Stimulated activated CD4-positive, alpha-beta T cell treated with anti-CD3 and anti-CD28 coated beads, Interleukin-1b, Interleukin-23, amount 100 ng/mL, for 1 hour (primary cell): ENCODE measurements at places on chromosomes 5 and 9.

GRCh38 chr9:93576258-93577077, at the start of gene PHF2:
PHF2 (plus strand) TSS chr9:93576584; CDS start chr9:93576774, 190 bp downstream.
- DNase-seq = no peak

DNA sequence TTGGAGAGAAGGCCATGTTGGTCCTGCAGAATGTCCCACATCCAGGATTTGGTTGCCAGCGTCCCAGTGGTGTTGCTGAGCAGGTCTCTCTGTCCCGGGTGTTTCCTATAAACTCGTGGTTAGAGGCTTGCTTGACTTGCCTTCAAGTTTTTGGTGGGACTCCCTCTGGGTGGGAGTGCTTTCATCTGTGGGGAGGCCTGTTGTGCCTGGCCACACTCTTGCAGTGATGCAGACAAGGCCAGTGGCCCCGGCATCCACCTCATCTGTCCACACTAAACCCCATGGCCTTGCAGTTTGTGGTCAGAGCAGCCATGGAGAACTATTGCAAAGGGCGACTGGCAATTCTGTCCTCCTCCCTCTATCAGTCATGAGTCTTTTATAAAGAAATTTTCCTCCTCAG, 71.8 kb downstream of the PHF2 start:
- no peak for DNase-seq

GRCh38 chr5:141513627-141514329, 24.9 kb downstream of the PCDHGC5 start:
- no peak for DNase-seq

GRCh38 chr5:88483964-88484672, 215.5 kb upstream of the TMEM161B start:
- DNase-seq = no peak

- DNase-seq = no peak
Measured at GRCh38 chr5:143106174-143106573, 297.3 kb downstream of the NR3C1 start.

- no peak for DNase-seq
Measured at GRCh38 chr9:36867672-36868471, 166.2 kb downstream of the PAX5 start.

- no peak for DNase-seq
Measured at GRCh38 chr9:69322256-69322655, 2.8 kb upstream of the ENTREP1 start.

DNA sequence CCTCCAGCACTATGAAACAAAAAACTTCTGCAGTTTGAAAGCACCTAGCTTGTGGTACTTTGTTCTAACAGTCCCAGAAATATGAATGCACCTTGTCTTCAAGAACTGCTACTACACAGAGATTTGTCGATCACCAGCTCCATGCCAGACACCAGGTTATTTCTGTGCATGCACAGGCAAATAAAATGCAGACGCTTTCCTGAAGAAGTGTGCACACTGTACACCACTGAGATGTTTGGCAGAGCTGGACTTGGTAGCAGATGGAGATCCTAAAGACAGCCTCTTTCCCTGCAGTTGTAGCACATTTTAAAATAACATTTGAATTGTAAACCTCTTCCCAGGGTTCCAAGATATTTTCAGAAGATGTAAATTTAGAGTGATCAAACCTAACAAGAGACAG, 730.0 kb downstream of the MTRR start:
- DNase-seq = no peak

- no peak for DNase-seq
Measured at GRCh38 chr5:360257-361027, 38.9 kb downstream of the AHRR start.

GRCh38 chr5:80254767-80255430, 949 bp downstream of the SERINC5 start:
- DNase-seq = no peak

GRCh38 chr9:34636791-34637355, 714 bp downstream of the SIGMAR1 start:
- no peak for DNase-seq

DNA sequence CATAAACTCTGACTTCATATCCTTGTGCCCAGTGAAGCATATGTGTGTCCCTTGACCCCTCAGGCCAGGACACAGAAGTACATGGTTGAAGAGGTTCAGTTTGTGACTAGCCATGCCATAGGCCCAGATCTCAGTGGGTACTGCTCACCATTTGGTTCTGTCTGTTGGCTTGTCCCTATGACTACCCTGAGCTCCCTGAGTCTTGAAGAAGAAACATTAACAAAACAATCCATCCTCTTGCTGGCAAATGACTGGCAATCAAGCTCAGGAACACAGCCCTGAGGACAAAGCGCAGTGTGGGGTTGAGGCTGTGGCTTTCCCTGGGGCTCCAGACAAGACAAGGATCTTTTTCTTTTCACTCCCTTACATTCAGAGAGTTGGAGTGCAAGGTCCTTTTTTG, 46.3 kb downstream of the TNFAIP8 start:
- DNase-seq = no peak

GRCh38 chr9:127954831-127955293, 17.2 kb upstream of the DPM2 start:
- DNase-seq = no peak

- no peak for DNase-seq
Measured at GRCh38 chr9:131703697-131704096, 36.2 kb downstream of the RAPGEF1 start.

GRCh38 chr5:16178745-16179372, 732 bp downstream of the MARCHF11 start:
- no peak for DNase-seq

DNA sequence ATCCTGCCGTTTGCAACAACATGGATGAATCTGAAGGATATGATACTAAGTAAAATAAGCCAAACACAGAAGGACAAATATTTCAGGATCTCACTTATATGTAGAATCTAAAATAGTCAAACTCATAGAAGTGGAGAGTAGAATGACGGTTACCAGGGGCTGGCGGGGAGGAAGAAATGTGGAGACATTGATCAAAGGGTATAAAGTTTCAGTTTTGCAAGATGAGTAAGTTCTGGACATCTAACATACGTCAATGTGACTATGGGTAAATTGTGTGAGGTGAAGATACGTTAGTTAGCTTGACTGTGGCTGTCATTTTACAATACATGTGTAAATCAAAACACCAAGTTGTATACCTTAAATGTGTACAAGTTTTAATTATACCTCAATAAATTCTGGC, 200.3 kb downstream of the SNX18 start:
- DNase-seq = no peak

- no peak for DNase-seq
Measured at GRCh38 chr9:91349115-91349555, 12.6 kb downstream of the AUH start.

GRCh38 chr9:14350754-14351153, 36.8 kb upstream of the NFIB start:
- no peak for DNase-seq

DNA sequence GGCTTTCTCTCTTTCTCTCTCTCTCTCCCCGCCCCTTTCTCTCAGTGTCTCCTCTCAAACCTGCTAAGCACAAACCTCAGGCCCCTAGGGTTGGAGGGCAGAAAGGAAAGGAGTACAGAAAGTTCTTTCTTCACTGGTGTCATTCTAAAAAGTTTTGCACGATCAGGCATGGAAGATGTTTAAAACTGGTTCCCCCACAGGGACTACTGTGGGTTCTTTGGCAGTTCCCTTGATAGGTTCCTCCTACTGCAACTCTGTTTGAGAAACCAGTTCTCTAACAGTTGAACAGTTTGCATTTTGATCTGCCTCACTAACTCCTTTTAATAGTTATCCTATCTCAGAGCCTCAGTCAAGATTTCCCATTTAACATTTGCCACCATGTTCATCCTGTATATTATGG, 82.9 kb downstream of the CDO1 start:
- no peak for DNase-seq

DNA sequence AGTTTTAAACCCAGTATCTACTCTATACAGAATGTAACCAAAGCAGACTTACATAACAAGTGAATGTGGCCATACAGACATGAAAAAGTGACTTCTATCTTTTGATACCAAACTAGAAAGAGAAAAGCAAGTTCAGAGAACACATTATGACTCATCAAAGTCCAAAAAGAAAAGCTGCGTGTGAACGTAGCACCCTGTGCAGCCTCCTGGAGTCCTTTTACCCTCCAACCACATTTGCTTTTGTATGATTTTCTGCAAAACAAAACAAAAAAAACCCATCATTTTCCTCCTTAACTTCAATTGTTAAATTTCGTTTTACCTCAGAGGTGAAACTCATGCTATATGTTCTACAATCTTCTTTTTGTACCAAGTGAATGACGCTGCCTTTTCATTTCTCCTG, 2.8 kb upstream of the SMARCA2 start:
- no peak for DNase-seq

- no peak for DNase-seq
Measured at GRCh38 chr5:123732257-123732656, 220.3 kb downstream of the CSNK1G3 start.

DNA sequence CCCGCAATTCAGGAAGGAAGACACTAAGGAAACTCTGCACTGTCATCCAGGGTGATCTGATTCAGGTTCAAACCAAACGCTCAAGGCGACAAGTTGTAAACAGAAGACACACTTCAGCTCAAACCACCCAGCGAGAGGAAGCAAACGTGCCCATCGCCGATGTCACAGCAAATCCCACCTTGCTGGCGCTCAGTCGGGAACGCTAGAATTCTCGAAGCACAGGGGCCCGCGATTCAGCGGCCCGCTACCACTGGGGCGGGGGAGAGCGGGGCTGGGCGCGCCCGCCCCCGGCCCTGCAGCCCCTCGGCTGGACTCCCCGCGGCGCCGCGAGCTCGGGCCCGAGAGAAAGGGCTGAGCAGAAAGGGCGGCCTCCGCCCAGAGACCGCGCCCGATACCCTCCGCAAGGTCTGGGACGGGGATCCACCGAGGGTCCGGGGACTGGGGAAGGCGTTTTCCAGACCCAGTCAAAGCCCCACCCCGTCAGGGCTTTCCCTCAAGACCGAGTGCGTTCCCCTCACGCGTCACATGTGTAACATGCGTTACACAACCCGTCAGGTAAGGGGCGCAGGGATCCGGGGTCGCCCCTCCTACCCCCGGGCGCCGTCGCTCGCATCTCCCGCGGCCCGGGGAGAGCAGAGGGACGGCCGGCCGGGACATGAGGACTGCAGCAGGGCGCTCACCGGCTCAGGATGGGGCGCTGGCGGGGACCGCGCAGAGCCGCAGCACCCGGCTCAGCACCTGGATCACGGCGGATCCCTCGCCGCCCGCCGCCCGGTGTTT, 469 bp downstream of the AGTPBP1 start:
- DNase-seq = peak; percentile 15

- no peak for DNase-seq
Measured at GRCh38 chr5:16417398-16418074, 48.1 kb downstream of the ZNF622 start.

- DNase-seq = no peak
Measured at GRCh38 chr9:78001946-78002731, 29.5 kb downstream of the GNAQ start.

- no peak for DNase-seq
Measured at GRCh38 chr5:60161340-60161934, 267.9 kb upstream of the PDE4D start.

DNA sequence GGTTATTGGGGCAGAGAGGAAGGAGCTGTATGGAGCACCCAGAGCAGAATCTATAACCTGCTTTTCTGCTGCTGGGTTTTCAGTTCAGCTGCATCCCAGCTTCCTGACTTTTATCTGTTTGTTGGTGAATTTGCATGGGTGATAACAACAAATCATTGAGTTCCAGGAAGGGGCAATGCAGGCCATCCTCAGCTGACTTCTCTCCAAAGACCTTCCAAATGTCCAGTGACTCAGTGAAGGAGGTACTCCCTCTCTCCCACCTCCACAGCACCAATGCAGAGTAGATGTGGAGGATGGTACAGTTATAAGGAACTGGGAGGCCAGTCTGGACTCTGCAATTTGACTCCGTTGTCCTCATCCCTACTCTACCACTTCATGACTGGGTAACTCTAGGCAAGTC, 1.6 kb upstream of the TXN start:
- no peak for DNase-seq

- DNase-seq = no peak
Measured at GRCh38 chr9:132141344-132141947, 20.4 kb upstream of the NTNG2 start.

- no peak for DNase-seq
Measured at GRCh38 chr9:76733096-76733495, 31.1 kb upstream of the PCA3 start.

GRCh38 chr9:127598839-127599549, 13.1 kb upstream of the STXBP1 start:
- DNase-seq = no peak

DNA sequence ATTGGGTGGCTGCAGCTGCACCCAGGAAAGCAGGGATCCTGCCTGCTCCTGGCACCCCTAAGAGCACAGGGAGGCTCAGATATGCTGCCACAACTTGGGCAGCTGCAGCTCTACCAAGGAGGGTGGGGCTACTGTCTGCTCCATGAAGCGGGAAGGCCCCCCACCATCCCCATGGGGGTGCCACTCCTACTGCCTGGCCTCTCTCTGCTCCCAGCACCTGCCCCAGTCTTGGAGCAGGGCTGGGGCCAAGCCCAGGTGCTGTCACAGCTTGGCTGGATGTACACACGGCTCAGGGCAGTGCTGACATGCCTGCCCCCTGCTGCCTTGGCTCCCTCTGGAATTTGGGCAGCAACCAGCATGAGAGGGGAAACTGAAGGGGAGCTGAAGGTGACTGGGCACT, 214.7 kb upstream of the PLPPR1 start:
- no peak for DNase-seq

- no peak for DNase-seq
Measured at GRCh38 chr9:116096853-116097252, 56.7 kb upstream of the PAPPA start.

DNA sequence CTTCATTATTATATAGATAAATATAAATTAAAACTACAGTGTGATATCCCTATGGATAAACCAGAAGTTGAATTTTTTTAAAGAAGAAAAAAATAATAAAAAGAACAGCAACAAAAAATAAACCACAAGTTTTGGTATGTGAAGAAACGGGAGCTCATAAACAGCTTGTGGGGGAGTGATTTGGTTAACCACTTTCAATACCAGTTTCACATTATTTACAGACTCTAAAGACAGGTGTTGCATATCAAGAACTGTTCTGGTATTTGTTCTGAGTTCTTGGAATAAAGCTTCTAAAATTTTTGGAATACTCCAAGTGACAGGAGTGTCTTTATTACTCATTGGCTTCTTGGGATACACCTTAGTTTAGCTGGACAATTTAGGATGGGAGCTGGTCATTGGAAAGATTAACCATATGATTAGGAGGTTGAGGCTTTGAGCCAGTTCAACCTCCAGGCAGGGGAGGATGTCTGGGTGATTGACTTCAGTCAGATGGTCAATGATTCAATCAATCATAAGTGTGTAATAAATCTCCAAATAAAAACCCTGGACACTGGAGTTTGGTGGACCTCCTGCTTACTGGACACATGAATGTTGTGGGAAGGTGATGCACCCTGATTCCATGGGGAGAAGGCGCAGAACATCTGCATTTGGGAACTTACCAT, 2223.1 kb upstream of the C9orf72 start:
- DNase-seq = no peak

DNA sequence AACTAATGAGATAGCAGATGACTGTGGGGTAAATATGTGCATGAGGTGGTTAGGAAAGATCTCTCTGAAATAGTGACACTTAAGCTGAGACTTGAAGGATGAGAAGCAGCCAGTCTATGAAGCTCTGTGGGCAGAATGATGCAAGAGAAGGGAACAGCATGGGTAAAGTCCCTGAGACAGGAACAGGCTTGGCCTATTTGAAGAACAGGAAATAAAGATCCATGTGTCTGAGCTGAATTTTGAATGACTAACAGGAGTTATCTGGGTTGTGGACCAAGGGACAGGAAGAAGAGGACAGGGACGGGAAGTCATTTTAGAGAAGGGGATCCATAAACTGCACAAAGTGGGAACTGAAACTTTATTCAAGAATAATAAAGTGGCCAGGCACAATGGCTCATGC, 25.6 kb upstream of the HMGCS1 start:
- no peak for DNase-seq

GRCh38 chr5:92694067-92694466, 887.0 kb downstream of the NR2F1-AS1 start:
- DNase-seq = no peak
